ENCODE measurements at places on chromosomes 7 and 10.

GRCh38 chr7:47236480-47237129, 345.3 kb downstream of the TNS3 start:
- no peak for DNase-seq

GRCh38 chr10:88934900-88935672, 17.5 kb downstream of the ACTA2 start:
- peak; percentile 51 for DNase-seq

- no peak for DNase-seq
Observed at GRCh38 chr10:13238271-13239077, 4.3 kb upstream of the UCMA start.

GRCh38 chr10:70458329-70459060, 17.0 kb upstream of the NODAL start:
- no peak for DNase-seq

DNA sequence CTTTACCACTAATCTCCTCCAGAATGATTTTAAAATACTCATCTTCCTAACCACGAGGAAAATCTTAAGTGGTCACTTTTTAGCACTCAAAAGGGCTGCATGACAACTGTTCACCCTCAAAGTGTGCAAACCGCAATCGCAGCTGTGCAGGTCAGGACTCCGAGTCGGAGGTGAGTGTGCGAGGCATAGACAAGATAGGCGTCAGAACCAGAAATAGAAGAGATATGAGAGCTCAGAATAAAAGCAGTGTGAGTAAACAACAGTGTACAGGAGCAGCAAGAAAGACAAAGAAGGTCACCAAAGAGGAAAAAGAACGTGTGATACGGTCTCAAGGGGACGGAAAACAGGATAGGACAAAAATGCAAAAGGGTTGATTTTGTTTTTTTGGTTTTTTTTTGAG, 17.5 kb upstream of the ENO4 start:
- no peak for DNase-seq

- no peak for DNase-seq
Observed at GRCh38 chr7:6022707-6023106, 8.5 kb upstream of the ANKRD61 start.

GRCh38 chr10:96645191-96645721, 58.4 kb upstream of the TM9SF3 start:
- no peak for DNase-seq

GRCh38 chr10:61793760-61794703, 107.5 kb upstream of the ARID5B start:
- no peak for DNase-seq

DNA sequence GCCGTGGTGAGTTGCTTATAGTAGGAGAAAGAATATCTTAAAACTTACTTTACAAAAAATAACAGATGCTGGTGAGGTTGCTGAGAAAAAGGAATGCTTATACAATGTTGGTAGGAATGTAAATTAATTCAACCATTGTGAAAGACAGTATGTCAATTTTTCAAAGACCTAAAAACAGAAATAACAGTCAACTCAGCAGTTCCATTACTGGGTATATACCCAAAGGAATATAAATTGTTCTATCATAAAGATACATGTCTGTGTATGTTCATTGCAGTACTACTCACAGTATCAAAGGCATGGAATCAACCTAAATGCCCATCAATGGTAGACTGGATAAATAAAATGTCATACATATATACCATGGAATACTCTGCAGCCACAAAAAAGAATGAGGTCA, 420.4 kb downstream of the AUTS2 start:
- DNase-seq: no peak

DNA sequence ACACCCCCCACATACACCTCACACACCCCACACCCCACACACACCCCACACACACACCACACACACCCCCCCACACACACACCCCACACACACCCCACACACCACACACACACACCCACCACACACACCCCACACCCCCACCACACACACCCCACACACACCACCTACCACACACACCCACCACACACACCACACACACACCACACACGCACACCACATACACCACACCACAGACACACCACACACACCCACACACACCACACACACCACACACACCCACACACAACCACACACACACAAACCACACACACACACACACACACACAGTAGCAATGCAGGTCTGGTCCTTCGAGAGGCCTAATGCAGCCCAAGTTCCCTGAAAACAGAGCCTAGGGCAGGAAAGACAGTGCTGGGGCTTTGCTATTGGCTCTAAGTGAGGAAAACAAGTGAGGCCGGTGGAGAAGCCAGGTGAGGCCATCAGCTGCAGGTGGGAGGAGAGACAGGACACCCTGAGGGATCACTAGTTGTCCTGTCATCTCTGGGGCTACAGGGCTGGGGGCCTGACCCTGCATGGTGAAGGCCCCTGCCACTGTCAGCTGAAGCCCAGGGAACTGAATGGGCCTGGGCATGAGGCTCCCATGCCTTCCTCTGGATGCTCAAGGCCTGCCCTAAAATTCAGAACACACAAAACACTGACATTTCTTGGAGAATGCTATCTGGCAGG, 92.6 kb downstream of the CYTH3 start:
- DNase-seq: no peak

DNA sequence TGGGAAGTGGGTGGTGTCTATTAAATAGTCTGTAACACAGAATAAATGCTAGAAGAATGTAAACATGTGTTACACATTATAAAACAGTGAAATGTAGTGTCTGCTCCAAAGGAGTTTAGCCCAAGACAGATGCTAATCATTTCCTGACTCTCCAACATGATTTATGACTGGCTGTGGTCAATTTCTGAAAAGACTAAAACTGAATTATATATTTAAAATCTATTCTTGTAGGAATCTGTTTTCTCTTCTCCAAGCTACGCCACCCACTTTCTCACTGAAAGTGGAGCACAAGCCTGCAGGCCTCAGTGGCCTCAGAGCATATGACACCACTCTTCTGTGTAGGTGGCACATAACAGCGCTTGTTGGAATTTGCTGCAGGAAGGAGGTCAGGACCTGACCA, 44.4 kb downstream of the CTTNBP2 start:
- no peak for DNase-seq
